ENCODE measurements at places on chromosomes 7 and 10.

DNA sequence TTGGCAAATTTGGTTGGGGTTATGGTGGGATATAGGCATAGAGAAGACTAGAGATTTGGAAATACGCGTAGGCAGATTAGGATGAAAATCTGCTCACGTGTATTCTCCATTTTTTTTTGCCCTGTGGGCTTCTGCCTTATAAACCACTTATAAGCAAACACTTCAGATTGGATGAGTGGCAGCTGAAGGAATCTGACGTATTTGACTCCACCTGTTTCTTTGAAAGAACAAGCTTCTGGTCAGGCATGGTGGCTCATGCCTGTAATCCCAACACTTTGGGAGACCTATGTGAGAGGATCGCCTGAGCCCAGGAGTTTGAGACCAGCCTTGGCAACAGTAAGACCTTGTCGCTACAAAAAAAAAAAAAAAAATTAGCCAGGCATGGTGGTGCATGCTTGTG lies 5.1 kb downstream of the STK31 start:
- DNase-seq, result no peak

DNA sequence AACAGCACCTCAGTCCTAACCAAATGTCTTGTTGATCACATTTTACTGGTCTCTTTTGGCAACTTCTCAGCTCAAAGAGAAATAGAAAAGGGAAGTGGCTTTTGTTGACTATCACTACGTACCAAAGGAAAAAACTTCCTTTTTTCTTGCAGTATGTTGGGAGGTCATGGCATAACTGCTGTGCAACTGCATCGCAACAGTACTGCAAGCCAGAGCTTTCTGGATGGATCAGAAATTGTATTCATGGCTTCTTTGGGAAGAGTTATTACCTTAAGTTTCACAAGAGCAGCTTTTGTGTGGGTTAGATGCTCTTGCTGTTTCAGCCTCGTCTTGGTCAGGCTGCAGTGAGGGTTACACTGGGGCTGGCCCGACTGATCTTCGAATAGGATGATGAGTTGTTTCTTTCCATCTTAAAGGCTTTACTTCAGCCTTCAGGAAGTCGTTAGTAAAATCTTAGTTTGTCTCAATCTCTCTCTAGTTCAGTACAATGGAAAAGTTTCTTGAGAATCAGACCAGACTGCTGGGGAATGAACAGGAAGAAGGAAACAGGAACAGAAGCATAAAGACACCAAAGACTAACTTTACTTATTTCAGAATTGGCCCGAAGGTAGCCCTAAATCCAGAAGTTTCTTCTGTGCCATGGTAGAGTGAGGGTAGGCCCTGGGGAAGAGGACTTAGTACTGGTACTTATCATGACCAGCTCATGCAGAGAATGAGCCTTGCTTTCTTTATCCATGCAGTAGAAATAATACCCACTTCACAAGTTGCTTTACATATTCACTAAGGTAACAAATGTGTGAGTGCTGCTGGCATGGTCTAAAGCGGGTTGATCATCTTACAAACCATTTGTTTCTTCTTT lies 153.6 kb downstream of the CELF2 start:
- no peak for DNase-seq

DNA sequence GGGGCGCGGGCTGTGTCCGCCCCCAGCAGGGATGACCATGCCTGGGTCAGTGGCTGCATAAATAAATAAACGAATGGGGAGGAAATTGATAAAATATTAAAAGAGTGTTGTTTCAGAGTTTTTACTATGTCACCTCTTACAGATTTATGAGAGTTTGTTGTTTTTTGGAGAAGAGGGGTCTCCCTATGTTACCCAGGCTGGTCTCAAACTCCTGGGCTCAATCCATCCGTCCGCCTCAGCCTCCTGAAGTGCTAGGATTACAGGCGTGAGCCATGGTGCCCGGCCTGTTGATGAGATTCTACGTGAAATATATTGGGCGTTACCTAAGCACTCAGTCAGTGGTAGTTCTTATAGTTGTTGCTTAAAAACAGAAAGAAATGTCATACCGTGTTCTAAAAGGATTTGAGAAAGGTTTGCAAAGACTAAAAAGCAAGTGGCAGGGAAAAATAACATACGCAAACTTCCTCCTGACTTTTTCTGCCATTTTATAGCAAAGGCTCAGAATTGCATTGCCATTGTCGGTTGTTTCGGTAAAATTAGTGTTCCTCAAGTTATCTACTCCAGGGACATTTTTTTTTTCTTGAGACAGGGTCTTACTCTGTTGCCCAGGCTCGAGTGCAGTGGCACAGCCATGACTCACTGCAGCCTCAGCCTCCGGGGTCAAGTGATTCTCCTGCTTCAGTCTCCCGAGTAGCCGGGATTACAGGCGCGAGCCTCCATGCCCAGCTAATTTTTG lies 39.5 kb upstream of the FOXK1 start:
- DNase-seq, result no peak

- DNase-seq, result no peak
Measured at GRCh38 chr10:88386821-88387773, 196.0 kb downstream of the RNLS start.

GRCh38 chr7:3918576-3918975 lies 617.5 kb downstream of the SDK1 start:
- DNase-seq, result no peak

- peak; percentile 70 for DNase-seq
Measured at GRCh38 chr7:152435384-152436110, at the start of gene KMT2C. TSS of gene KMT2C (minus strand) at chr7:152436003. CDS start at chr7:152435786, 217 bp downstream.

GRCh38 chr10:86715836-86716235 lies 40.6 kb upstream of the BMPR1A start:
- no peak for DNase-seq

GRCh38 chr10:133225707-133226191 lies 4.3 kb upstream of the UTF1 start:
- no peak for DNase-seq

- no peak for DNase-seq
Measured at GRCh38 chr10:97960269-97961056, 70.0 kb downstream of the CRTAC1 start.

- no peak for DNase-seq
Measured at GRCh38 chr10:15739254-15739970, 19.7 kb upstream of the ITGA8 start.

DNA sequence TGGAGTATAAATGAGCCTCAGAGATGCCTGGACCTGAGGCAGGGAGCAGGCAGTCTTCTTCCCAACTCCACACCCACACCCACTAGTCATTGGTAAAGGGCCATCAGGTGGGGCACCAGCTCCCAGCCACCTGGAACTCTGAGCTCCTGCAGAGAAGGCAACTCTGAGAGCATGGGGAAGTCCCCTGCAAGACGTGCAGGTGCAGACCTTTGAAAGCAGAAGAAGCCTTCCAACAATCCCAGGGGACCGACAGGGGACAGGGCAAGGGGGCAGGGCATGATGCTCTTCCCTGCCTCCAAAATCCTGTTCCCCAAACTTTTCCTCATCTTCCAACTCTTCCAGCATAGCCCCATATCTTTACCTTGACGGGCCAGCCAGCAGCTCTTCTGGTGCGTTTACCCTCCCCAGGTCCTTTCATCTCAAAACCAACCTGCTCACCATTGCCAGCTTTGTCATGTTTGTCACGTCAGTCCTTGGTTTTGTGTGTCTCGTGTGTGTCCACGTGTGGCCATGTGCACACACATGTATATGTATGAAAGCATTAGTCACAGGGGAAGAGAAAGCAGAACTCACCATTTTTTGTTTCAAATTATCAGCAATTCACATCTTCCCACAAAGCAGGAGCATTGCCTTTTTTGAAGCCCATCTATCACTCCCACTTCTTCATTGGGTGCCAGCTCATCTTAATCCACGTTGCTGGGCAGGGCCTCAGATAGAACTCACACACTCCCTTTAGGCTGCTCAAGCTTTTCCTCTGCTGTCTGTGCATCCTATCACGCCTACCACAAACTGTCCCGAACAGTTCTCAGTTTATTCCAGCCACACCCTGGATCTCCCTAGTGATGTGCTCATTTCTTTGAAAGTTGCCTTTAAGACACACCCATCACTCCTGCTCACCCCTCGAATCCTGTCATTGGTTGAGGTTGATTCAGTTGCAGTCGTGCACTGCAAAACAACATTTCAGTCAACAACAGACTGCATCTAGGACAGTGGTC lies 41.0 kb upstream of the AMPH start:
- no peak for DNase-seq

GRCh38 chr10:83346266-83346910 lies 792.9 kb upstream of the GHITM start:
- no peak for DNase-seq

DNA sequence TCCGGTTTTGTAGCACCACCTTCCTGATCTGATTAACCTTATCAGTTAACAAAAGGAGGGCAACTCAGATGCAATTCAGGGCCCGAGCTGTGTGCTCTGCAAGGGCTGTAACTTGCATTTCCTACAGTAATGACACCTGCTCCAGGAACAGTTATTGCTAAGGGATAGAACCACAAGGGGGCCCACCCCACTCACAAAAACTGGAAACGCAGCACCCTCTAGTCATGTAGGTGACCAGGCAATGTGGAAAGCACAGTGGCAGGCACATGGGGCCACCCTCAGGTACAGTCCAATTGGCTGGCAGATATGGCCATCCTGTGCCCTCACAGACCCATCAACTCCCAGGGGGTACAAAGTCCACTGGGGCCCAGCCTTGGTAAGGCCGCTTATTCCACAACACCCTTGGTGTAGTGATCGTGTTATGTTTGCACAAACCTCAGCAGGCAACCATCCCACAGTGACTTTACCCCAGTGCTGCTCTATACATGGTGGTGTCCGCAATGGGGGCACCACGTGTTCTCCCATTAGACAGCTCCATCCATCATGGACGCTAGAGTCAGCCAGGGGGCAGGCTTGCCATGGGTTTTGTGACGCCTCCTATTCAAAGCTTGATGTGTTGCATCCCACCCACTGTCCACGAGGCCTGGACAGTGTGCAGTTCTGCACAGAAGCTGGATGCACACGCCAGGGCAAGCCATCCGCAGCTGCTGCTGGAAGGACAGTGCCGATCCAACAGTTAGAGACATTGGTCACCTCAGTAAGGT lies 9.4 kb downstream of the RNF133 start:
- DNase-seq, result no peak

DNA sequence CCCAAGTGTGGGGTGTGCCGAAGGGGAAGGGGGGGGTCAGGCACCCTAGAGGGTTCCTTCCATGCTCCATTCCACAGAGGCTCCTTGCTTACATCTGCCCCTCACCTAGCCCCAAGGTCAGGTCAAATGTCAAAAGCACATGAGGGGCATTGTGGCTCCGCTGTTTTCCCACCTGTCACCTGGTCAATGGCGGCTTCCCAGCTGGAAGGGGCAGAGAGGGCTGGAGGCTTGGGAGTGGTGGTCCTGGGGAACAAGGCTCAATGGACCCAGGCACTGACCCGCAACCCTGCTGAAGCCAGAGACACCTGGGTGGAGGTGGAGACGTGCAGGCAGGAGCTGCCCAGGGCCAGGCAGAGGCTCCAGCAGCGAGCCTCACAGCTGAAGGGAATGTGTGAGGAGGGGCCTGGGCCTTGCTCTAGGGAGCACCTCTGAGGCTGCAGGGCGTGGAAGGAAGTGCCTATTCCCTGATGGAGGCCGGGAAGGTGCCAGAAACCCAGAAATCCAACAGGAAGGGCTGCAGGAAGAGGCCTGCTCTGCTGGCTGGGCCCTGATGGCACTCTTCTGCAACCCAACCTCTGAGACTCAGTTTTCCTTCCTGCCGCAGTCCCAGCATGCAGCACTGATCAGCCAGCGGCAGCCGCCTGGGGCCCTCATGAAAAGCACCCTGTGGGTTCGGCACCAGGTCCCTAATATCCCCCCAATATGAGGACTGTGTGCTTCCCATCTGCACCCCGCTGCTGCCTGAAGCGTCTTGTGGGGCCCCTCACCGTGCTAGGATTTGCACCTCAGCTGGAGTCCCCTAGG lies 16.0 kb downstream of the RASGEF1A start:
- DNase-seq, result peak; percentile 27
